Esophagus muscularis mucosa (tissue), 4 donors: ENCODE measurements at places on chromosomes 3 and 15. TPM values are rescaled to one million over a fixed set of nuclear protein-coding genes. Genes with fewer than 3 reads are reported as not detected.
A peak's percentile ranks its signal among the peaks of the same experiment; 100 is the strongest.

Gene ECE2
- total RNA-seq, result 0.42 TPM

DNA sequence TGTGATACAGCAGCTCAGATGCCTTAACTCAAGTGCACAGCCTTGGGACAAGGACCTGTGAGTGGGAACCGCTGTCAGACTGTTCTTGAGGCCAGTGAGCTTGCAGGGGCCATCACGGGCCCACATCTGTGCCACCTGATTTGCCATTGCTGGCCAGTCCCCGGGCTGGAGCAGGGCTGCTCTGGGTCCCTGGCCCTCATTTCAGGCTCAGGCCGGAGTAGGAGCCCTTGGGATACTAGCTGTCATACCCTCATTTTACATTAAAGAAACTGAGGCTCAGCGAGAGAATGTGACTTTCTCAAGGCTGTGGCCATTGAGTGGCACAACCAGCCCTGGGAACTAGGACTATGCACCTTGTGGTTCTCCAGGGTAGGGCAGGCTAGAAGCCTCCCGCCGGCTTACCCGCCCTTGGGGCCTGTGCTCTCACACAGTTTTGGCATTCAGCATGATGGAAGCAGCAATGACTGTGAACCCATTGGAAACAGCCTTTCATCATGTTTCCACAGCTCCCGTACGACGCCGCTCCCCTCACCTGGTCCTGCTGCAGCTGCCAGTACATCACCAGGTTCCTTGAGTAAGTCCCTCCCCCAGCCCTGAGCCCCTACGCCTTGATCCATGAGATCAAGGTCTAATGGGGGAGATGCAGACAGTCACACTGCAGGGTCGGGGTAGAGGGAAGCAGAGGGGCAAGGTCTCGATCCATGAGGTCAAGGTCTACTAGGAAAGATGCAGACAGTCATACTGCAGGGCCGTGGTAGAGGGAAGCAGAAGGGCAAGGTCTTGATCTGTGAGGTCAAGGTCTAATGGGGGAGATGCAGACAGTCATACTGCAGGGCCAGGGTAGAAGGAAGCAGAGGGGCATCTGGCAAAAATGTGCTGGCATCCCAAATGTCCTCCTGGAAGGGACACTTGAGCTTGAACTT is 42.2 kb downstream of the GOLGA6L10 start:
- DNase-seq, result peak; percentile 60

- no peak for DNase-seq
These were observed 75.5 kb downstream of the DAPK2 start for GRCh38 chr15:63970621-63971426.

GRCh38 chr3:117914540-117915100 is 1120.0 kb downstream of the IGSF11 start:
- DNase-seq, result no peak

Gene PAQR5
- total RNA-seq, result 0.50 TPM

- peak; percentile 14 for DNase-seq
These were observed 58.3 kb upstream of the SLCO3A1 start for GRCh38 chr15:91795235-91795634.

- no peak for DNase-seq
These were observed 32.7 kb upstream of the CSPG4 start for GRCh38 chr15:75745305-75745704.

DNA sequence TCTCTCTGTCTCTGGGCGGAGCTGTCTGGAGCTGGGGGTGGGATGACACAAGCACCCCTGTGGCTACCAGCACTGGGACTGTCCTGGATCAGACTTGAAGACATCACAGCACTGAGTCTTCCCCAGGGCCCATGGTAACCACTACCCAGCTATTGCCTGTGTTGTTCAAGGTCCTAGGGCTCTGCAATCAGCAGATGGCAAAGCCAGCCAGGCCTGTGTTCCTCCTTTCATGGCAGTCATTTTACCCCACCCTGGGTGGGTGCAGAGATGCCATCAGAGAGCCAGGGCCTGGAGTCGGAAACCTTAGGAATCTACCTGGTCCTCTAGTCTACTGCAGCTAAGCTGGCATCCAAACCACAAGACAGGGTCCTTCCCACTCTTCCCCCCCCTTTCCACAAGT is 38.4 kb downstream of the OXSR1 start:
- no peak for DNase-seq

Gene TTC21A
- 2.3 TPM for total RNA-seq

Gene HTR3E
- not detected for total RNA-seq
